ENCODE measurements at places on chromosomes 13 and 19.
A peak's percentile ranks its signal among the peaks of the same experiment; 100 is the strongest.

GRCh38 chr13:108269601-108270328 lies at the start of gene TNFSF13B:
TSS of gene TNFSF13B (plus strand) at chr13:108269718. CDS start at chr13:108269896, 178 bp downstream.
- H3K27ac ChIP-seq = peak within 1 kb of the TSS; percentile 79
- peaks cover 15% of the 10 kb centered on the region for H3K4me1 ChIP-seq
- peak within 1 kb of the TSS; percentile 90 for H3K4me3 ChIP-seq
- no peaks in the 10 kb centered on the region for H3K27me3 ChIP-seq
- H3K36me3 ChIP-seq = no peaks in the 10 kb centered on the region
- peak; percentile 28 for DNase-seq

DNA sequence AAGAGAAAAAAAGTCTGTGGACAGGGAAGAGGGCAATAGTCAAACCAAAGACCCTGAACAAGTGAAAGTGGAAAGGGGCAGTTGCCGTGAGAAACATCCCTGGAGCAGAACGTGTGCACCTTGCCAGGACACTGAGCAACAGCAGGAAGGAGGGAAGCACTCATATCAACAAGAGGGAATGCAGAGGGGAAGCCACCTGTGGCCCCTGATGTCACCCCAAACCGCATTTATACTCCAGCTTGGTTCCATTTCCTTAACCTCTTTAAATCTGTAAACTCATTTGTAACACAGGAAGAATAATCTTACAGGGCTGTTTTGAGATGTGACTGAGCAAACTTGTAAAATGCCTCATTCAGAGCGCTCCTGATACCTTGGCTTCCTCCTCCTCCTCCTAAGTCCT lies 698.8 kb downstream of the DIAPH3 start:
- H3K27me3 ChIP-seq = peaks cover 11% of the 10 kb centered on the region
- H3K4me3 ChIP-seq = no peak overlapping the region
- H3K4me1 ChIP-seq = no peaks in the 10 kb centered on the region
- DNase-seq = no peak

GRCh38 chr19:10454267-10454666 lies 33.9 kb downstream of the PDE4A start:
- H3K27me3 ChIP-seq = peaks cover 15% of the 10 kb centered on the region
- H3K36me3 ChIP-seq = no peaks in the 10 kb centered on the region
- no peaks in the 10 kb centered on the region for H3K4me1 ChIP-seq
- no peak overlapping the region for H3K4me3 ChIP-seq
- no peak for DNase-seq

- H3K27ac ChIP-seq = no peak overlapping the region
- DNase-seq = no peak
- H3K4me3 ChIP-seq = no peak overlapping the region
- H3K4me1 ChIP-seq = no peaks in the 10 kb centered on the region
- no peaks in the 10 kb centered on the region for H3K36me3 ChIP-seq
These were observed 225.6 kb downstream of the RAP2A start for GRCh38 chr13:97659602-97660001.

GRCh38 chr13:28297341-28297740 lies 159.0 kb downstream of the PAN3 start:
- no peak for DNase-seq
- no peaks in the 10 kb centered on the region for H3K36me3 ChIP-seq
- H3K4me1 ChIP-seq = peaks cover 4% of the 10 kb centered on the region
- H3K4me3 ChIP-seq = no peak overlapping the region
- no peaks in the 10 kb centered on the region for H3K27me3 ChIP-seq

- peaks cover 12% of the 10 kb centered on the region for H3K4me1 ChIP-seq
- H3K27me3 ChIP-seq = no peaks in the 10 kb centered on the region
- no peak overlapping the region for H3K4me3 ChIP-seq
- peaks cover 96% of the 10 kb centered on the region for H3K36me3 ChIP-seq
- no peak overlapping the region for H3K27ac ChIP-seq
These were observed 15.1 kb downstream of the CUL4A start for GRCh38 chr13:113224486-113224885.

Measured in naive thymus-derived CD8-positive, alpha-beta T cell (primary cell).